ENCODE measurements at places on chromosomes 12 and 14.
A peak's percentile ranks its signal among the peaks of the same experiment; 100 is the strongest.

DNA sequence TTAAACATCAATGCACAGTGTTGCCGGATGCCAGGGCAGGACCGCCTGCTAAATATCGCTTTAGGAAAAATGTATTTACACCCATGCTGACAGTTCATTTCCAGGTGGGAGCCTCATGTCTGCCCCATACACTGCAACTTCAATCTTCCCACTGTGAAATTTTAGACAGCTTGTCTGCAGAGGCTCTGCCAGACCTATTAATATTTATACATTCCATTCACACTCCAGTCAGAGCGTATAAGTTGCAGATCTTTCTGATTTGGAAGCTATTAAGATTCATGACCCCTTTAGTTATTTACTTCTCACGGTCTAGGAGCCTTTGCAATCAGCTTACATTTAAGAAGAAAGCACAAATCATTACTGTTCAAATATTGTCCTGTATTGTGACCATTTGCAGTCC lies 357.4 kb downstream of the ATP23 start:
- DNase-seq = no peak

DNA sequence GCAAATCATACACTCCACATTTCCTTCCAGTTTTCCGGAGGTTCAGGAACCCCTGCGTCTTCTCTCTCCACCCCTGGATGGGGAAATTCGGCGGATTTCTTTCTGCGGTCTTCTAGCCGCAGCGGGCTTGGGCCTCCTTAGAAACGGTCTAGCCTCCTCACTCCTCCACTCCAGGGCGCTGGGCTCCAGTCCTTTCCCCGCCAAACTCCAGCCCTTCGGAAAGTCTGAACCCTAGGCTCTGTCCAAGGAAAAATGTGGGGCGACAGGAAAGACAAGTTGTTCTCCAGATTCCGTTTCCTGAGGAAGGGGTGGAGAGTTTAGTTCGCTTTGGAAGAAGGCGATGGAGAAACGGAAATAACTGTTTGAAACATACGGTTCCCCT lies 1.4 kb upstream of the HOXC10 start:
- no peak for DNase-seq

GRCh38 chr12:7346551-7347225 lies 42.8 kb downstream of the ACSM4 start:
- DNase-seq = no peak

DNA sequence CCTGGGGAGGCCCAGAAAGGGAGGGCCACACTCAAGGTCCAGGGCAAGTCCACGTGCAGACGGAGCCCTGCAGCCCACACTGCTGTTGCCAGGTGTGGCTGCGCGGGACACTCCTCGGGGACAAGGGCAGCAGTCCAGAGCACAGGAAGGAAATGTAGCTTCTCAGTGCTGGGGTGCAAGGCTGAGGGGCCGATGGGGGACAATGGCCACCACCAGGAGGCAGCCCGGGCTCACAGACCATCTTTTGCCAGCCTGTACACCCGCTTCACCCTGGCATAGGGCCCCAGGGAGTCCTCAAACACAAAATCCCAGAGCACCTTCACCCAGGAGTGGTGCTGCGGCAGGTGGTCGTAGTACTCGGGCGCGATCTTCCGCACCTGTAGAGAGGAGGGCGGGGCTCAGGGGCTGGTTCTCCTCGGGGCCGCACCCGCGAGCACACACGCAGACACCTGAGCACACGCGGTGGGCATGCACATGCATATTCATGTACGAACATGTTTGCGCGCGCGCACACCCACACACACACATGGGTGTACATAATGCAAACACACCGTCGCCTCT lies 12.8 kb downstream of the DEGS2 start:
- DNase-seq = no peak

GRCh38 chr12:119334430-119335170 lies at the start of gene CCDC60:
TSS of gene CCDC60 (plus strand) at chr12:119334729. CDS start at chr12:119335177, 448 bp downstream.
- DNase-seq = no peak

DNA sequence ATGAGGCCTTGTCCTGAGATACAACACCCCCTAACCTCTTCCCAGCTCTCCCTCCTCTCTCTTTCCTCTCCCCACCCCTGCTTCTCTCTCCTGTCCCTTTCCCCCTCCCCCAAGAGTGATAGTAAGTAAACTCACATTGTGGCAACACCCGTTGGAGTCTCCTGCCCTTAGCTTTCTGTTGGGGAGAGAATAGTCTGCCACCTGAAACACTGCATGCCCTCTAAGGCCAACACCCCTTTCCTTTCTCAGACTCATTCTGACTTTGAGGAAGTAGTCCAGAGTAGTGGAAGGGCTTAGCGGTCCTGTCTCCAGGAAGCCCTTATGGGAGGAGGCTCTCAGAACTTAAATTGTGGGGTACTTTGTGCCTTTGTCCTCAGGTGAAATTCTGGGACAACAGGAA lies 95.2 kb downstream of the PRKCH start:
- no peak for DNase-seq

- DNase-seq = no peak
Measured at GRCh38 chr12:23096321-23096720, 471.4 kb downstream of the ETNK1 start.

DNA sequence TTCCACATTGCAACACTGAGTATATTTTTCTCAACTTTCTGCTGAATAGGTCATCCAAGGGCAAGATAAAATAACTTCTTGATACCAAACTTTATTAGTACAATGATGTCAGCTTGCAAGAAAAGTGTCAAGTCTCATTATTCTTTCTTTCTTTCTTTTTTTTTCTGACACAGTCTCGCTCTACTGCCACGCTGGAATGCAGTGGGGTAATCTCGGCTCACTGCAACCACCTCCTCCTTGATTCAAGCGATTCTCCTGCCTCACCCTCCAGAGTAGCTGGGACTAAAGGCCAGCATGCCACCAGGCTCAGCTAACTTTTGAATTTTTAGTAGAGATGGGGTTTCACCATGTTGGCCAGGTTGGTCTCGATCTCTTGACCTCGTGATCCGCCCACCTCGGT lies 523.4 kb downstream of the FSCB start:
- DNase-seq = no peak

- no peak for DNase-seq
Measured at GRCh38 chr12:128823216-128823915, 392 bp downstream of the SLC15A4 start.

- DNase-seq = no peak
Measured at GRCh38 chr12:47414511-47414910, 291.3 kb downstream of the RPAP3 start.

GRCh38 chr14:74217672-74218448 lies 21.4 kb upstream of the VSX2 start:
- DNase-seq = peak; percentile 6

All from NCI-H2227 treated with DMSO at 0.1 percent for 48 hours (cell line).